ENCODE measurements at places on chromosomes 4 and X.
A peak's percentile ranks its signal among the peaks of the same experiment; 100 is the strongest.

- no peak for DNase-seq
These were observed 445 bp downstream of the AP1S2 start for GRCh38 chrX:15854080-15854655.

GRCh38 chrX:15150586-15150985 is 119.3 kb downstream of the ASB9 start:
- DNase-seq: no peak

DNA sequence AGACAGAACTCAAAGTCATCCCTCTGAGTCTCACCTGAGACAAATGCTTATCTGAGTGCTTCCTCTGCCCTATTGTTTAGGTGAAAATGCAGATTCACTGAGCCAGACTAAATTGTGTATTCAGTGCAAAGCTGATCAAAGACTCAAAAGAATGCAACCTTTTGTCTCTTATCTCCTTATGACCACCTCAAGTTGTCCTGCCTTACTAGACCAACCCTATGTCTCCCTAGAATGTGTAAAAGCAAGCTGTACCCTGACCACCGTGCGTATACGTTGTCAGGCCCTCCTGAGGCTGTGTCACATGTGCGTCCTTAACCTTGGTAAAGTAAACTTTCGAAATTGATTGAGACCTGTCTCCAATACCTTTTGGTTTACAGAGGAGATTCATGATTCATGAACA is 63.6 kb upstream of the SH3RF1 start:
- no peak for DNase-seq

DNA sequence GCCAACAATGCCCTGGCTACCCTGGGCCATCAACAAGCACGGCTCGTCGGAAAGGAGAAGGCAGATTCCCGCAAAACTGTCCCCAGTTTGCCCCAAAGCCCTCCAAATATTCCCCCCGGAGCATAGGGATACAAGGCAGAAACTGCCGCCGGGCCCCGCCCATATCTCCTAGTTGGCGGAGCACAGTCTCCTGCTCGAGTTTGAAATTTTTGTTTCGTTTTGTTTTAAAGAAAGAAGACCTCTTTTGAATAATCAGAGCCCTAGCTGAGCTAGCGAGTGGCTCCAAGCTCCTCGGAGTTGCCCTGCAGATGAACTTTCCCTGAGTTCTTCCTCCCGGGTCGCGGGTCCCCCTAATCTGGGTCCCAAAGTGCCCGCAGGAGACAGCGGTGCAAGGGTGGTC is 138.1 kb upstream of the ZIC3 start:
- DNase-seq: no peak

GRCh38 chrX:68669871-68670270 is 22.4 kb downstream of the STARD8 start:
- no peak for DNase-seq

DNA sequence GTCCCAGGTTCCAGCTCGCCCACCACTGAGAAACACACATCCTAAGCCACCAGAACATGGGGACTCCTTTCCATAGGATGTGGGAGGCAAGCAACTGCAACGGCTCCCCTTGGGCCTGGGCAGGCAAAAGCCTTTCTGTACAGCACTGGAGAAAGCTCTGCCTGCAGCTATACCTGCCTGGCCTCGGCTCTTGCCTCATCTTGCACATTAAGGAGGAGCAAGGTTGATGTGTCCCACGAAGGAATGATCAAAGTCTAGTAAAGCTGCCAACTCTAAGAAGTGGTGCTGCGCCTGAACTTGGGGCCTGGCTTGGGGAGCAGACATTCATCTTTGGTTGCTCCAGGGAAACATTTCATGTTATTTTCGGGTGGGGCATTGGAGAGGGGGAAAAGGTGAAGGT is 19.6 kb downstream of the CCNG2 start:
- no peak for DNase-seq

DNA sequence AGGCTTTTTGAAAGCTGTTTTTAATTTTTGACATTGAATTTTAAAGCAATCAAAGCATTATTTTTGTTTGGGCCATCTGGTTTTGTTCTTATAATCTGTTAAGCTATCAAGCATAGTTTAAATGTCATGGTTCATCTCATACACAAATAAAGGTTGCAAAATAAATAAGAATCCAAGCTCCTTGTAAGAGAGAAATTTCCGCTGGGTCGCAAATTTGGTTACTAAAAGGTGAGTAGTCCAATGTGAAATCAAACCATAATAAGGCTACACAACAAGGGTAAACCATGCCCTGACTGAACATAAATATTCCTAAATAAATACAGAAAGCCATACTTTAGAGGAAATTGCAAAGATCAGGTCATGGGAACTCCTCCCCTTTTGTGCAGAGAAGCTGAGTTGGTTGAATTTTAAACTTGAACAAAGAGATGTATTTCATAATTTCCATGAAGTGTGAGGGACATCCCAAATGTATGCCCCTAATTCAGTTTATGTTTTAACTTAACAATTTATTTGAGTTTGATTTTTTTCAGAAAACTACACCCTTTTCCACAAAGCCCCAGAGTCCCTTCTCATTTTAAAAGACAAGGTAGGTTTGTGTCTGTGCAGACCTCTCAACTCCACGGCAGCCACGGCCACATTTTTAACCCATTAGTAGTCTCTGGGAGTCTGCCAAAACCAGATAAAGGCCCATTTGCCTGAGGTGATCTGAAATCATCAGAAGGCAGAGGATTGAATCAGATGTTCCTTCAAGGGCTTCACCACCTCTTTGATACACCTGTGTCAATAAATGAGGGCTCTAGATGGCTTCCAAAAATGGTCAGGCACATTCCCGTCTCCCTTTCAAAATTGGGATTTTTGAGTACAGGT is 85.2 kb downstream of the PLAC1 start:
- no peak for DNase-seq

DNA sequence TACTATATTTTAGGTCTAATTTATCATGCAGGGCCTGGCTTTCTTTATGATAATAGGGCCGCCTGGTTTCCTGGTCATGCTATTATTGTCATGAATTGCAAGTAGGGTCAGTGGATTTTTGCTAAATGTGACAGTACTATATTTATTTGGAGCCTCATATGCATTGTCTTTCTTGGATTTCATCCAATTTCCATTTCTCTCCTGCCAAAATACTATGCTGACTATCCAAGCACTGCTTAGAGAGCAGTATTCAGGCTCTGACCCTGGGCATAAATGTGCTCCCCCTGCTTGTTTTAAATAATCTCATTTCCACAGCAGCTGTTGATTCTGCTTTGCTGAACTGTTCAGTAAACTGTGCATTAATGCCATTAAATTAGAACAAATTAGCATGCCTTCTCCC is 269.3 kb downstream of the GPM6A start:
- DNase-seq: peak; percentile 51

DNA sequence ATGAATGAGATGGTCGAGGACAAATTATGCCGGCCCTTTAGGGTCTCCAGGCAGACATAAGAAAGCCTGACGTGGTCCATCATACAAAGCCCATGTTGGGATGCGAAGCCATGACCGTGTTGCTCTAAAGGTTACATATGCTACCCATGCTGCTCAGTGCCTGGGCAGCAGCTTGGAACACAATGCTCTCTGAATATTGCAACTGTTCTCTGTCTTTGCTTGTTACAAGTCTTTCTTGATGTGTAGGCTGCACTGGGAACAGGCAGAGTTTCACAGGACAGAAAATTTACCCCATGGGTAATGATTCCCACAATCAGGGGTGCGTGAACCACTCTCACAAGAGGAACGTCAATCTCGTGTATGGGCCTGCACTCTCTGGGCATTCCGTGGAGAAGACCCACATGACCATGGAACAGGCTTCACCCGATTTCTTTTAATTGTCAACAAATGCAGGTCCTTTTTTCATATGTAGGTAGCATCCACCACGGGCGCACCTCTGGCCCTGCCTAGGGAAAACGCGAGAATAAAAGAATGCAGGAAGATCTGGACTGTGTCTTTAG is 66.3 kb downstream of the NBDY start:
- no peak for DNase-seq

- no peak for DNase-seq
These were observed 25.5 kb downstream of the HPGD start for GRCh38 chr4:174496631-174497432.

DNA sequence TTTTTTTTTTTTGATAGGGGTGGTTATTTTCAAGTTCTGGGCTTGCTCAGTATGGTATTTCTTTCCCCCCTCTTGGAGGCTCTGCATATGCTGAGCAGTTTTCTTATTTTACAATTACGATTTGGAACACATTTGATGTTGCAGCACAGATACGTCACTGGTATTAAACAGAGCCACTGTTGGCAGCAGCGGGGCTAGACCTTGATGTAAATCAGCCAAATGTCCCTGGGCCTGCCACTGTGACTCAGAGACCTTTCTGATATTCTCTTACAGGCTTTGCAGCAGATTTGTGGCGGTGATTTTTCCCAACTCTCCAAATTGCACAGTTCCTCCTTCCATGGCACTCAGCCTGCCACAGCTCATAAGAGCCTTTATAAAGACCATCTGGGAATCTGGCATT is 81.1 kb downstream of the VMA21 start:
- no peak for DNase-seq

DNA sequence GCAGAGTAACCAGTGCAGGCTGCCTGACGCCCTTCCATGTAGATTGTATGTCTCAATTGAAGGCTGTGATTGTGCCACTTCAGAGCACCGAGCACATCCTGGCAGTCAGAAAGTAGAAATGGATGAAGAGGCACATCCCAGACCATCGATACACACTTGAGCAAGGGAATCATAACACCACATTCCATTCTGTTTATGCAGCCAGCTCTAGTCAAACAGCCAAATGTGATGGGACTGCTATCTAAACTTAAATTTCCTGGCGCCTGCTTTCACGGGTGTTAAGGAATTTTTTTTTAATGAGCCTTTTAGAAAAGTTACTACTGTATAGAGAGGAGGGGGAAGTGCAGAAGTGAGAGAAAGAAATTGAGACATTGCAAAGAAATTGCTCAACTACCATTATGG is 84.4 kb downstream of the PPARGC1A start:
- no peak for DNase-seq

GRCh38 chrX:132480581-132481203 is 8.1 kb downstream of the MBNL3 start:
- DNase-seq: no peak

GRCh38 chr4:168651374-168651773 is 154.5 kb downstream of the PALLD start:
- DNase-seq: no peak

GRCh38 chr4:2866891-2867290 is 23.2 kb downstream of the ADD1 start:
- DNase-seq: no peak

DNA sequence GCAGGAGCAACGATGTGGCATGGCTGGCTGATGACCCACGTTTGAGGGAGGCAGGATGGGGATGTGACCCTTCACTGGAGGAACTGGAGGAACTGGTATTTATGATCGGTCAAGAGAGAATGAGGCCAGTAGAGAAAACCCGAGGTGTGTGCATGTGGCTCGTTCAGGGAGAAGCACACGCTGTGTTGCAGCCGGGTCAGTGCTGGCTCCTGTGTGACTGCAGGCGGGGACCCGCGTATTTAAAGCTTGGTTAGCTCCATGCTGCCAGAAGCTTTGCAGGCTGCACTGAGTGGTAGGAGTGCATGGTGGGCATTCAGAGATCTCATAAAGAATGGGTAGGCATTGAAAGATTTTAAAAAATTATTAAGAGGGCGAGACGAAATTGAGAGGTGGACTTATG is 52.1 kb downstream of the NELFA start:
- no peak for DNase-seq

DNA sequence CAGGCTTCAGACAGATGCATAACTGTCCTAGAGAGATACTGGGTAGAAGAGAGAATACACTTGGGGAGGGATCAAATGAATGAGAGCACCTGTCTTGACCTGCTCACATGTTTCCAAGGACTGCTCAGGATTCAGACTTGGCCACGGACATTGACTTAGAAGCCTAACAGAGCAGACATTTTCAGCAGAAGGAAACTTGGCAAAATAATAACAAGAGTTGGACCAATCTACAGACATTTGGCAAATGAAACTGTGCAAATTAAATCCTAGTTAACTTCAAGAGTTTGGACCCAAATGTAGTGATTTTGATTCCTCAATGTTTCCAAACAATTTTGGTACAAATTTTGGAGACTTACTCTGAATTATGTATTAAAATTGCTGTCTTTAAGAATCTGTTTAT is 223.9 kb downstream of the CAMK2D start:
- peak; percentile 67 for DNase-seq

DNA sequence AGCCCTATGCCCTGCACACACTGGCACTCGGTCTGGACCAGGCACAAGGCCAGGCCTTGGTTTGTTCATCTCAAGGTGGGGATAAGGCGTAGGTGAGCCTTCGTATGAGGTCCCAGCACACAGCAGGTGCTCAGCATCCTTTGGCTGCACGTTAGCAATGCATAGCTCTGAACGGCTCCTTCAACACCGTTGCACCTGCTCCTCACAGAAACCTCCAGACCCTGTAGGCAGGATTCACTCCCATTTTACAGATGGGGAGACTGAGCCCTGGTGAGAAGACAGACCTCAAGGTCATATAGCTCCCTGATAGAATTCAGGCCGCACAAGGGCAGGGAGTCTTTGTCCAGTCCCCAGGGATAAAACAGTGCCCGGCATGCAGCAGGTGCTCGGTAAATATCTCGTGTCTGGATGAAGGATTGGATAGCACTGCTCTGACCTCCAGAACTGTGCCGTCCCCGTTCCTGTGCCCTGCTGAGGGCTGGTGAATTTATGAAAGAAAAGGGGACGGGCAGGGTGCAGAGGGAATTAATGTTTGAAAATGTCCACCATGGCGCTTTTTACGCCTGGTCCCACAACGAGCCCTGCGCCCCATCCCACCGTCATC is 2.4 kb downstream of the PPP2R2C start:
- DNase-seq: no peak

DNA sequence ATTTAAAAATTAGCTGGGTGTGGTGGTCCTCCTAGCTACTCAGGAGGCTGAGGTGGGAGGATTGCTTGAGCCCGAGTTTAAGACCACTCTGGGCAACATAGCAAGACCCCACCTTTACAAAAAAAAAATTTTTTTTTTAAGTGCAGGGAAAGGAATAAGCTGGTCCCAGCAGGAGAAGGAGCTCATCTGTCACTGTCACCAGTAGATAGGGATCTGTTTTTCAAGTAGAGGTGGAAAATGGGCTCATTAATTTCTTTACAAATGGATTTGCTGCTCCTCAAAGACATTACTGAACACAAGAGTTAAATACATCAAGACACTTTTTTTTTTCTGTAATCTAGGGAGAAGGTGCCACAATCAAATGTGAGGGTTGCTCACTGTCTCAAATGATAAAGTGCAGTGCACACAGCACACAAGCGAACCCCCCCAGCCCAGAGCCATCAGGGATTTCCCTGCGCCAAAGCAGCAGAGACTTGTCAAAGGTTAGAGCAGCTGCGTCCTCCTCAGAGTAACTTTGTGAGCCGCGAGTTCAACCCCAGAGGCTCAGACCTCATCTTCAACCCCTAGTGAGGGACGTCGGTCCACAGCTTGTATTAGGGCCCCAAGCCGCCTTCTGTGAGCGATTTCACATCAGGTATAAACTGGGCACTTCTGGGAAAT is 14.3 kb upstream of the MTNR1A start:
- DNase-seq: no peak
